Peyer's patch (tissue), 4 donors: ENCODE measurements at places on chromosomes 6 and 20.

DNA sequence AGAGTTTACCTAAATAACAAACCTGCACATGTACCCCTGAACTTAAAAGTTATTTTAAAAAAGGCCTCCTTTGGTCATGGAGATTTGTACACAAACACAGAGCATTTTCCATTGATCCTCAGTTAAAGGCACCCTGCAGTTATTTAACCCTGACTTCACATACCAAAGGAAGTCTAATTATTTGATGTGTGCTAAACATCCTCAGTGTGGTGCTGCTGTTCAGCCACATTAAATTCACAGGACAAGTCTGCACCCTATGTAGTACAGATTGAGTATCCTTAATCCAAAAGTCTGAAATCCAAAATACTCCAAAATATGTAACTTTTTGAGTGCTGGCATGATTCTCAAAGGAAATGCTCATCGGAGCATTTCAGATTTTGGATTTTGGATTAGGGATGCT, 21.4 kb downstream of the KCNQ5 start:
- DNase-seq = no peak

DNA sequence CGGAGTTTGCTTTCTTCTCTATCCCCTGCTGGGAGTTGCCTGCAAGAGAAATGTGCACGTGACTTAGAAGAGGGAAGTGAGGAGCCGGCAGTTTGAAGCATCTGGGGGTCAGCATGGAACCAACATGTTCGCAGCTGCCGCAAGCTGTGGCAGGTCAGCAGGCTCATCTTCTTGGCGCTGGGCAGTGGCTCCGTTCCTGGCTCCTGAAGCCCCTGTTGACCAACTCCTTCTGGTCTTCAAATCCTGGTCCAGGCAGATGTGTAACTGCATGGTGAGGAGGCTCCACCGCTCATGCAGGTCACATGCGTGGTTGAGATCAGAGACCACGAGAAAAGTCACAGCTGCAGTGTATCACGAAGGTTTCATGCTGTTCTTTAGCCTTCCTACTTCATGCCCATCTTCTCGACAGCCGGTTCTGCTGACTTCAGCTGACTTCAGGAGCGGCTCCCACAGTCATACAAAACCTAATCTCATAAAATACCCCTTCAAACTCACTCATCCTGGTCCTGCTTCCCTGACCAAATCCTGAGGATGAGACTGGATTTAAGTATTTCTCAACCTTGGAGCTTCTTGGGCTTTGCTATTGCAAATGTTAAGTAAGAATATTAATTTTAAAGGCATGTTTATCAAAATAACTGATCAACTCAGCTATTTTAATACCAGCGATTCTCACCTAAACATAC, 44.9 kb upstream of the BCAS1 start:
- no peak for DNase-seq

GRCh38 chr6:136235233-136235564, 14.9 kb downstream of the MTFR2 start:
- DNase-seq = no peak

DNA sequence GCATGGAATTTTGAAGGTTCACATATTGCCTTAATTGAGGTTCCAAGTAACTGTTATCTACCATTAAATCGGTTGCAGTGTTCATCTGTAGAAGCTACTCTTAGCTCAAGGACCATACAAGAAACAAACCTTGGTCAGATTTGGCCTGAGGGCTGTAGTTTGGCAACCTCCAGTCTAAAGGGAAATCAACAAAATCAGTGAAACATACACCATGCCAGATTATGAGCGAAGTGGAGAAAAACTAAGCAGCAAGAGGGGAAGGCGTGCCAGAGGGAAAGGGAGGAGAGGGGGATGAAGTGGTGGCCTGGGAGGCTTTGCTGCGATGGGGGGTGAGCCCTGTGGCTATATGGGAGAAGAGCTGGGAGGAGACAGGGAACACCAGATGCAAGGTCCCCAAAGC, 8.8 kb upstream of the SNAI1 start:
- DNase-seq = no peak

- no peak for DNase-seq
These were observed 128.9 kb downstream of the SYNDIG1 start for GRCh38 chr20:24598346-24598745.
